ENCODE measurements at places on chromosomes 12 and 14. TPM values are rescaled to one million over a fixed set of nuclear protein-coding genes. Genes with fewer than 3 reads are reported as not detected.

C14orf39 gene
- total RNA-seq, result not detected

ARHGEF25 gene
- total RNA-seq, result 1.1 TPM

PTHLH gene
- total RNA-seq, result not detected

GRCh38 chr12:93550748-93551611 is 21.5 kb upstream of the SOCS2 start:
- no peak for DNase-seq
- no peak overlapping the region for H3K4me3 ChIP-seq
- peaks cover 4% of the 10 kb centered on the region for H3K4me1 ChIP-seq
- no peaks in the 10 kb centered on the region for H3K27me3 ChIP-seq

DNA sequence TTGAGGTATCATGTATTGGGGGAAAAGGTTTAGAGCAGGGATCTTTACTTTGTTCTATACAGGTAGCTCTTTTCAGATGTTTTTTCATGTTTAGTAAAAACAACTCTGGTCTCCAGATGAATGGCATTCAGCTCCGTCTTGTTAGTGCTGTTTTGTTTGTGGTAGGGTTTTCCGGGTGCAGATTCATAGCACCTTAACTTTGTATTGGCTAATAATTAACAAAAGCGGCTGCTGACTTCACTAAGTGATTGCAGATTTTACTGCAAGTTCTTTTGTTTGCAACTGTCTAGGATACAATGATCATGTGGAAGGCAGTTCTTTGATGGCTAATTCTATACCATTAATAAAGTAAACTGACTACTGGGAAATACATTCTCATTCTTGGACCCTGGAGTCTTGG is 32.2 kb upstream of the BHLHE41 start:
- H3K4me3 ChIP-seq, result no peak overlapping the region
- H3K27me3 ChIP-seq, result peaks cover 9% of the 10 kb centered on the region
- no peaks in the 10 kb centered on the region for H3K4me1 ChIP-seq
- no peak overlapping the region for H3K27ac ChIP-seq
- no peak for DNase-seq

GRCh38 chr14:31445703-31446102 is 11.6 kb downstream of the DTD2 start:
- DNase-seq, result no peak
- H3K27ac ChIP-seq, result no peak overlapping the region
- H3K27me3 ChIP-seq, result no peaks in the 10 kb centered on the region
- no peak overlapping the region for H3K4me3 ChIP-seq
- no peaks in the 10 kb centered on the region for H3K4me1 ChIP-seq
